ENCODE measurements at places on chromosomes 4 and X. TPM values are rescaled to one million over a fixed set of nuclear protein-coding genes. Genes with fewer than 3 reads are reported as not detected.

Gene MAGEA10
- not detected for total RNA-seq

Gene FOXO4
- 2.9 TPM for total RNA-seq

Gene UCP1
- not detected for total RNA-seq

Gene CORIN
- 2.4 TPM for total RNA-seq

Gene CXCL5
- 5.9 TPM for total RNA-seq

Gene UGT2A2
- total RNA-seq = not detected

Gene PDK3
- total RNA-seq = 3.3 TPM
